ENCODE measurements at places on chromosomes 4 and X. TPM values are rescaled to one million over a fixed set of nuclear protein-coding genes. Genes with fewer than 3 reads are reported as not detected.
A peak's percentile ranks its signal among the peaks of the same experiment; 100 is the strongest.

DEFB131A gene
- not detected for polyA plus RNA-seq

RTL5 gene
- 1.8 TPM for polyA plus RNA-seq

CSN2 gene
- 0.25 TPM for polyA plus RNA-seq

FAM47A gene
- polyA plus RNA-seq, result not detected

DNA sequence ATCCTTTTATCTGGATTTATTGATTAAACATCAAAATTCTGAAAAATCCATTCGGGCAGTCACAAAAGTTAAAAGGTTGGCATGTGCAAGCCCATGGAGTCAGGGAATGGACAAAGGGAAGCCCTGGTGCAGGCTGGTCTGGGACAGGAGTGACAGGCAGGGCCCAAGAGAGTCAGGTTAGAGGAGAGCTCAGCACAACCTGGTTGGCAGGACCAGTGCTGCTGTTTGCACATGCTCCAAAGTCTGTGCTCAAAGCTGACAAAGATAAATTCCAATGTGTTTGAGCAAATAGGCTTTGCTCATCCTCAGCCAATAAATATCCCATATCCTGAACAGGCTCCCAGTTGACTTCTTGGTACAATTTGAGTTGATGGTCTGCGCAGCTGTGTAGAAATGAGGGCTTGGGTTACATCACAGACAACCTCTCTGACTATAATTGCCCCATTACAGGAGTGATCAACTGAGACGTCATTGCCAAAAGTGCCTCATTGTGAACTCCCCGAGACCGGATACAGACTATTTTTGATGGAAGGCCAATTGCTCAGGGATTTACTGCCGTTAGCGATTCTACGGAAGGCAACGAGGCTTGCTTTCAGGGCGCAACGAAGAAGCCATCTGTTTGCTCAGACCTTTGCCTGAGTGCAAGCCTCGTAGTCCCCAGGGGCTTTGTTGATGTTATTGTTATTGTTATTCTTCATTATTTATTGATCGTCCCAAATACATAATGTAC is 1008.1 kb upstream of the TENM3 start:
- H3K4me1 ChIP-seq, result no peaks in the 10 kb centered on the region
- DNase-seq, result no peak
- no peaks in the 10 kb centered on the region for H3K36me3 ChIP-seq
- H3K4me3 ChIP-seq, result no peak overlapping the region
- no peaks in the 10 kb centered on the region for H3K27me3 ChIP-seq
- H3K27ac ChIP-seq, result no peak overlapping the region

- no peak overlapping the region for H3K4me3 ChIP-seq
- no peak for DNase-seq
- no peaks in the 10 kb centered on the region for H3K27me3 ChIP-seq
- H3K36me3 ChIP-seq, result no peaks in the 10 kb centered on the region
These were observed 87.8 kb downstream of the GATB start for GRCh38 chr4:151672996-151673395.

DNA sequence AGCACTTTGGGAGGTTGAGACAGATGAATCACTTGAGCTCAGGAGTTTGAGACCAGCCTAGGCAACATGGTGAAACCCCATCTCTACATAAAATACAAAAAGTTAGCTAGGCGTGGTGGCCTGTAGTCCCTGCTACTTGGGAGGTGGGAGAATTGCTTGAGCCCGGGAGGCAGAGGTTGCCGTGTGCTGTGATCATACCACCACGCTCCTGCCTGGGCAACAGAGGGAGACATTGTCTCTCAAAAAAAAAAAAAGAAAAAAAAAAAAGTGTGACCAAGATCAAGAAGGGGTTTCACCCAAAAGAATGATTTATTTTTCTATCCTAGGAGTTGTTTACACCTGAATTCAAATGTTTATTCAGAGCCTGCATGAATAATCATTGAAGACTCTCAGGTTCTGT is 572.4 kb upstream of the GALNT7 start:
- no peaks in the 10 kb centered on the region for H3K4me1 ChIP-seq
- no peak for DNase-seq
- H3K36me3 ChIP-seq, result no peaks in the 10 kb centered on the region
- H3K27ac ChIP-seq, result no peak overlapping the region
- no peak overlapping the region for H3K4me3 ChIP-seq

- H3K27ac ChIP-seq, result no peak overlapping the region
- no peaks in the 10 kb centered on the region for H3K4me1 ChIP-seq
- no peaks in the 10 kb centered on the region for H3K27me3 ChIP-seq
- no peak for DNase-seq
- H3K4me3 ChIP-seq, result no peak overlapping the region
These were observed 104.6 kb downstream of the SLC10A6 start for GRCh38 chr4:86744570-86744969.

GRCh38 chr4:168269896-168270295 is 48.7 kb downstream of the DDX60 start:
- peaks cover 7% of the 10 kb centered on the region for H3K4me1 ChIP-seq
- no peak overlapping the region for H3K4me3 ChIP-seq
- peaks cover 6% of the 10 kb centered on the region for H3K36me3 ChIP-seq
- DNase-seq, result no peak

- no peaks in the 10 kb centered on the region for H3K27me3 ChIP-seq
- no peaks in the 10 kb centered on the region for H3K4me1 ChIP-seq
- H3K27ac ChIP-seq, result no peak overlapping the region
- DNase-seq, result no peak
These were observed 190.2 kb downstream of the ANTXR2 start for GRCh38 chr4:79882806-79883205.

DNA sequence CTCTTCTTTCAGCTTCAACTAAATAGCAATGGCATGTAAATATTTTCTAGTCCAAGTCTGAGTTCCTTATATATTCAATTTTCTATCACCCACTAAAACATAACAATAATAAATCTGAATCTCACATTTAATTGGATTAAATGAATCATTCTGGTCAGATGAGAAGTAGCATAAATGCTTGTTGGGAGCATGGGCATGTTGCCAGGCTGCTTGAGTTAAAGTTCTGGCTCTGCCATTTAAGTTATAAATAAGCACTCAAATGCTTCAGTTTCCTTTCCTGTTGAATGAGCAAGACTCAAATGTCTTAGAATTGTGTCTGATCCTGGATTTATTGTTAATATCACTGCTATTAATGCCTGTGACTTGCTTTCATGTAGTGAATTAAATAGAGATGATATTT is 496.3 kb downstream of the STPG2 start:
- peak; percentile 64 for DNase-seq
- no peak overlapping the region for H3K27ac ChIP-seq
- H3K4me1 ChIP-seq, result peaks cover 9% of the 10 kb centered on the region
- no peak overlapping the region for H3K4me3 ChIP-seq
- H3K27me3 ChIP-seq, result no peaks in the 10 kb centered on the region
